ENCODE measurements at places on chromosomes 1 and 21.
A peak's percentile ranks its signal among the peaks of the same experiment; 100 is the strongest.

DNA sequence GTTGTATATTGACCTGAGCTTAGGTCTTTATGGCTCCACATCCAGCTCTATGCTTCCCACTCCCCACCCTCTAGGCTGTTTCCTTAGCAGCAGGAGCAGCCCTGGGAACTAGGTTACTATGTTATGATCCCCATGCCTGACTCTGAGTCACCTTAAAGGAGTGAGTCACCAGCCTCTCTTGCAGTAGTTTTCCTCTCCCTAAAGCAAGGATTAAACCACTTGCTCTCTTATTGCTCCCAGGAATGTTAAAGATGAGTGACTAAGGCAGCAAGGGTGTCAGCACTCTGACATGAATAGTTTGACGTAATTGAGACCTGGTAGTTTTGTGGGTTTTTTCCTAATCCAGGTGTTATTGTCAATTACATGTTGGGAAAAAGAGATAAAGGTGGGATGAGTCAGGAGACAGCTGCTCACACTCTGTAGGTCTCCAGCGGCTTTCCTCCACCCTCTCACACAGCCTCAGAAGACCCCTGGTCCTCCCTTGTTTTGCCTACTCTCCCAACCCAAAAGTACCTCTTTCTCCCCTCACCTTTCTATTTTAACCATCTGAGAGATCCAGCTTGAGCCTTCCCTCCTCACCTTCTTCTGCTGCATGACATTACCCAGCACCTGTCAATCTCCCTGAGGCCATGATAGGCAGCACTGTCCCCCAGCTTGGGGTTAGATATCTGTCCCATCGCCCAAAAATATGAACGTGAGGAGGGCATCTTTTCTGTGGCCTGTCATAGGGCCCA, 369.1 kb upstream of the VAMP3 start:
- no peak for DNase-seq

DNA sequence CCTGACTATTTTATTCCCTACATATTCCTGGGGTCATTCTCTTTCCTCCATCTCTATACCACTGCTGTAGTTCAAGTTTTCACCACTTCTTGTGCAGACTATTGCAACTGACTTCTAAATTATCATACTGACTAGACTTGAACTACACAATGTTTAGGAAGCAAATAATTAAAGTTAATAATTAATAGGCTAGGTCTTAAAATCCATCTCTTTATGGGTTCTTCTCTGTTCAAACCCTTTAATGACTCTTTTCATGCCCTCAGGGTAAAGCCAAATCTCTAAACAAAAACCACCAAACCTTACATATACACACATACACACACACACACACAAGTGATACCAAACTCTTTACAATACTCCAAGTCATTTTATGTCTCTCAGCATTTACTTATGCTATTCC, 22.3 kb upstream of the MOB3C start:
- no peak for DNase-seq

GRCh38 chr1:39668111-39668510, 3.8 kb downstream of the NT5C1A start:
- no peak for DNase-seq

- DNase-seq = no peak
Measured at GRCh38 chr1:172960019-172960418, 90.7 kb downstream of the TNFSF18 start.

GRCh38 chr1:8421721-8422120, 103.8 kb downstream of the SLC45A1 start:
- no peak for DNase-seq

- DNase-seq = peak; percentile 43
Measured at GRCh38 chr1:34786521-34787325, 5.7 kb downstream of the GJB3 start.

GRCh38 chr1:92805216-92805615, 20.3 kb upstream of the EVI5 start:
- no peak for DNase-seq

DNA sequence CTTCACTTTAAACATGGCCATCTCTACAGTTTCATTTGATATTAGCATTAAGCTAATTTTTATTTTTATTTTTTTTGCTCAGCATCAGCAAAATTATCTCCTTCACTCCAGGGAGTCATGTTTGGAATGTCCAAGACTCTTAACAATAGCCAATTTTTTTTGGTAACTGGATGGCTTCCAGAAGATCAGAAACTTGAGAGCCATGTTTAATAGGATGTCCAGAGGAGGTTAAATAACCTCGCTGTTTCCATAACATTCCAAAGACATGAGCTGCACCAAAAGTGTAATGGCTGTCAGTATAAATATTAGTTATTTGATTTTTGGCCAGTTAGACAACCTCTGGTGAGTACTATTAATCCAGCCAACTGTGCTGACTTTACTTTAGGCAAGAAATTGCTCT, 80.7 kb downstream of the DNTTIP2 start:
- no peak for DNase-seq
